ENCODE measurements at places on chromosomes 12 and 14.

DNA sequence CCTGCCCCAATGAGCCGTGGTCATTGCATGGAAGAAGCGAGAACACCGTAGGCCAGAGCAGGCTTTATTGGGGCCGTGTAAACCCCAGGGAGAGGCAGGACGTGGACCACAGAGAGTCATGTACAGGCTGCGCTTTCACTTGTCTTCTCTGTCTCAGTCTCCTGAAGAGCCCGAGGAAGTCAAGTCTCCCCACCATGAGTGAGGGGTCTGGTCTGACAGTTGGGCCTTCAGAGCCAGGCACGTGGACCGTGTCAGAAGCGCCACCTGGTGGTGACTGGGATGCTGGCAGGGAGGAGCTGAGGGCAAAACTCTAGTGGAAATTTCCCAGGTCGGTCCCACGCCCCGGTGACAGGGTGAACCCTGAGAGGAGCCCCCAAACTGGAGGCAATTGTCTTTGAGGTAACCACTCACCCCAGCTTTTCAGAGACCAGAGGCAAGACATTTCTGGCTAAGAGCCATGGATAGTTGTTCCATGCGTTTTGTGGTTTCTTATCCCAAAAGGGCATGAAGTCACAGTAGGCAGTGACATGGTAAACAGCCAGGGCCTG is 17.4 kb downstream of the RPS6KL1 start:
- DNase-seq, result no peak

- peak; percentile 6 for DNase-seq
Measured at GRCh38 chr12:106063826-106064720, 74.7 kb downstream of the NUAK1 start.

GRCh38 chr12:94372461-94372860 is 87.2 kb downstream of the CEP83 start:
- DNase-seq, result no peak

DNA sequence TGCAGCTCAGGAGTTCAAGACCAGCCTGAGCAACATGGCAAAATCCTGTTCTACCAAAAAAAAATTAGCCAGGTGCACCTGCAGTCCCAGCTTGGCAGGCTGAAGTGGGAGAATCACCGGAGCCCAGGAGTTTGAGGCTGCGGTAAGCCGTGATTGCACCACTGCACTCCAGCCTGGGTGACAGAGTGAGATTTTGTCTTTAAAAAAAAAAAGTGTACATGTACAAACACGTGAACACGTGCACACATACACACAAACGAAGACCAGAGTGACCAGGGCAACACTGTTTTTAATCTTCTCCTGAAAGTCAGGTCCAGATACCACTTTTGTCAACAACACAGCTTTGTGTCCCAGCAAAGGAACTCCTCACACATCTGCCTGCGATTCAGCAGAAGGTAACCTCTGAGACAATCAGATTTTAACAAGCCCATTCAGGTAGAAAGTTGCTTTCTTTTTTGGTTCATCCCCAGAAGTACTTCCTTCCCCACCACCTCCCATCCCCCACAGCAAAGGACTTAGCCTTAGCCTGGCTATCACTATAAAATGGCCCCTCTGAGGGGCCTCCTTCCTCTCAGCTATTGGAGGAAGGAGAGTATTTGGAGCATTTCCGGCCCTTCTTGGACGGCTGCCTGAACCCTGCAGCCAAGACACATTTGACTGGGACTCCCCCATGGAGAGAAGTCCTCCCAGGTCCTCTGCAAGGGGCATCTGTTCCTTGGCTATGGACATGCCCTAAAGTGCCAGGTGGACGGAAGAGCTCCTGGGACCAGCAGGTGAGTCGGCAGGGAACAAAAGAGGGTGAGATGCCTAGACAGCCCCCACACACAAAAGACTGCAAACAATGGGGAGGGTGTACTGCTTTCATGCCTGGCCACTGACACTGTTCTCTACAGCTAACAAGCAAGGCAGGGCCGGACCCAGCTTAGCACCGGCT is 9.8 kb downstream of the CTDSP2 start:
- peak; percentile 98 for DNase-seq

GRCh38 chr12:4909734-4910501 is at the start of gene KCNA1:
KCNA1 (plus strand) TSS chr12:4909905; CDS start chr12:4911379, 1,474 bp downstream.
- peak; percentile 60 for DNase-seq

DNA sequence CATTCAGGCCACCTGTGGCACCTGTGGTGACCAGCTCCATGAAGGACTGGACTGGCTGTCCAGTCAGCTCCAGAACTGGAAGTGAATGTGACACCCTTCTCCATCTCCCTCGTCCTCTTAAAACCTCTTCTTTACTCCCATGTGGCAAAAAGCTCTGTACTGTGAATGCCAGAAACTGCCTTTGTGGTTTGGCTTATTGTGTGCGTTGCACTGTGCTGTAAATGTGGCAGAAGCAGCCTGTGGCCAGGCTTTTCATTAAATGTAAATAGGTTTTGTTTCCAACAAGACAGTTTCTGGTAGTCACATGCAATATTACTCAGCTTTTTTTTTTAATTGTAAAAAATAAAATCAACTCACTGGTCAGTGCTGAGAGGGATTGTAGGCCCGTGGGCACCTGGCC is 453.7 kb downstream of the ATP23 start:
- no peak for DNase-seq

GRCh38 chr12:94100211-94100627 is 48.2 kb upstream of the PLXNC1 start:
- DNase-seq, result no peak

GRCh38 chr14:73476451-73476931 is 14.2 kb upstream of the RIOX1 start:
- DNase-seq, result no peak

DNA sequence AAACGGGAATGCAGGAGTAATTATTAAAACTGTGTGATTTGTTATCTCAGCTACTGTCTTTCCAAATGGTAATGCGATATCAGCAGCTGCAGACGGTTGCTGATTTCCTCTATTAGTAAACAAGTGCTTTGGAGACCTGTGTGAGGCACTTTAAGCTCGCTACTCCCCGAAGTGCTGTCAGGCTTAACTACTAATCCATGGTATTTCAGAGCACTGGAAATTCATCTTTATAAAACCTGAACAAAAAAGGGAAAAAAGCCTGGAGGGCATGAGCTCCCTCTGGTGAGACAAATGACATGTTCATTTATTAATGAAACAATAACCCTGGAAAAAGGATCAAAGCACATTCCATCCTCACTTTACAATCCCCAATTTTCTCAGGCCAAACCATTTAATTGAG is 143.6 kb upstream of the OTX2 start:
- DNase-seq, result no peak

GRCh38 chr14:104595116-104595675 is 9.4 kb downstream of the TMEM179 start:
- DNase-seq, result no peak

DNA sequence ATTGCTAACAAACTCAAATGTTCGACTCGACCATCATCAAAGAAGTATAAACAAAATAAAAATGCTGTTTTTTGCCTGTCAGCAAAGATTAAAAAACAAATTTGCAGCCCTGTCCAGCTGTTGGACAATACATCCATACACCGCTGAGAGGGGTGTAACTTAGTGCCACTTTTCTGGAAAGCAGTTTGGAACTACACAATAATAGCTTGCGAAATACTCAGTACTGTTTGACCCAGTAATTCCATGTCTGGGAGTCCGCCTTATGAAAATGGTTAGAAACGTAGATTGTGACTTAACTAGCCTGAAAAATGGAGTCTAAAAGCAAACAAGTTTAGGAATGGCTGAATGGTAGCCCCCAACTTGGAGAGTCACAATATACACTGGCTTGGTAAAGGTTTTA is 6.4 kb downstream of the USP30 start:
- no peak for DNase-seq

- DNase-seq, result no peak
Measured at GRCh38 chr14:81434230-81434629, 34.1 kb upstream of the STON2 start.

DNA sequence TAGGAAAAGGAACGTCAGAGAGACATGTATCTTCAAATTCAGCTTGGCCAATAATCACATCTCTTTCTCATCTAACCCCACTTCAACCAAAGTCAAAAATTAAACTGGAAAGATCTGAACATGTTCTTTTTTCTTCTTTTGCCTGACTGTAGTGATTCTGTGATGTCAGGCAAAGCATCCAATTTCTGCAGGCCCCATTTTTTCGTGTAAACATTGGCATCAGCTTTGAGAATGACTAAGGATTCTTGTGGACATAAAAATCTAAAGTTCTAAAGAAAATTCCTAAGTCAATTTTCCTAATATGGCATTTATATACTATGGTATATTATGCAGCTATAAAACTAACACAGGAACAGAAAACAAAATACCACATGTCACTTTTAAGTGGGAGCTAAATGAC is 89.1 kb downstream of the STXBP6 start:
- DNase-seq, result no peak

All from NCI-H2029 treated with DMSO at 0.1 percent for 48 hours (cell line).